ENCODE measurements at places on chromosomes 12 and 14.

DNA sequence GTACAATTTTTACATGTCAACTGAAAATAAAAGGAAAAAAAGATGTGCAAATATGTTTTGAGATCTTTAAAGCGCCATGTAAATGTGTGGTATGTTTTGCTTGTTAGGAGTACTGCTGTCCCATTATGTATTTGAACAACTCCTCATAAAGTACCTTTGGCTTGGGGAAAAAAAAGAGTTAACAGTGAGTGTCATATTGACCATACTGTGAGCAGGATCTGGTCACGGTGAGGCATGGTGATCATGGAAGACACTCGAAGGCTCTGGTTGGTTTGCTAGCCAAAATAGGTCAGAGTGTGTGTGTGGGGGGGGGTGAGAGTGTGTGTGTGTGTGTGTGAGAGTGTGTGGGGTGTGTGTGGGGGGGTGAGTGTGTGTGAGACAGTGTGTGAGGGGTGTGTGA, 10.1 kb upstream of the FBXL14 start:
- no peak for DNase-seq

DNA sequence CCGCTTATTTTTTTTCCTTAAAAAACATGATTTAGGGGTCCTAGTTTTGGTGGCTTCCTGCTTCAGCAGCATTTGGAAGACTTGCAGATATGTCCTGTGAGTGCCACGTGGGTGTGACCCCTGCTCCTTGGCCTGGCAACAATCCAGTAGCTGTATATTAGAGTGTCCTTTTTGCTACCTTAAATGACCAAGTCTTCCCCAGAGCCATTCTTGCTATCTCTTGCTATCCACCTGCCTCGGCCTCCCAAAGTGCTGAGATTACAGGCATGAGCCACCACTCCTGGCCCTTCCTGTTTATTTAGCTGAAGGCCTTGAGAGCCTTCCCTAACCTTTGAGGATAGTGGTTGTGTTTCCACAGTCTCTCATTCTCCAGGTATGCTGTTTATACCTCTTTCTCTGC, 17.0 kb downstream of the TPCN1 start:
- DNase-seq, result no peak

- no peak for DNase-seq
Observed at GRCh38 chr14:102902523-102903247, 19.8 kb upstream of the AMN start.

DNA sequence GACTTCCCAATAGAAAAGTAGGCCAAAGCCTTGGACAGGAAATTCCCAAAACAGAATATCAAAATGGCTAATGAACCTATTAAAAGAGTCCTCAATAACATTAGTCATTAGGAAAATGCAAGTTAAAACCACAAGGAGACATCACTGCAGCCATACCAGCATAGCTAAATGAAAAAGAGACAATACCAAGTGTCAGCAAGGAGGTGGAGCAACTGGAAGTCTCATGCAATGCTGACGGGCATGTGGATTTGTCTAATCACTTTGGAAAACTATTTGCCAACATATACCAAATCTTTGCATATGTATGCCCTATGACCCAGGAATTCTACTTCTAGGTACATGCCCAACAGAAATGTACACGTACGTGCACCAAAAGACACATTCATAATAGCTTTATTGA, 60.5 kb upstream of the PLEKHG3 start:
- DNase-seq, result no peak

- DNase-seq, result no peak
Observed at GRCh38 chr12:75172611-75173010, 37.0 kb downstream of the KCNC2 start.

GRCh38 chr12:107014055-107014454, 27.1 kb upstream of the MTERF2 start:
- peak; percentile 5 for DNase-seq

- DNase-seq, result no peak
Observed at GRCh38 chr12:26493656-26494055, 298.3 kb downstream of the SSPN start.

DNA sequence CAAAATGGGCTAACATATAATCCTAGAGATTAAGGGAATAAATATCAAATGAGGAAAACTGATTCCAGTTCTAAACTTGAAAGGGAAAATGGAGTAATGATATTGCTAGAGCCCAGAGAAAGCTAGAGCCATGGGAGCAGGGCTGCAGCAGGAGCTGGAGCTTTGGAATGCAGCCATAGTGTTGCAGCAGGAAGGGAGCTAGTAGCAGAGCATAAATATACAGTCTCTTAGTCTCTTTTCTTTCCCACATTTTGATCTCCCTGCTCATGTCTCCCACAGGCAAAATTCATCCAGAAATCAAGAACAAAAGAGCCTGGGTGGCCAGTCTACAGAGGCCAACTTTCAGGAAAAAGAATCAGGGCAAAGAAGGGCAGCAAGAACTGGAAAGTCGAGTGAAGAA, 253.7 kb downstream of the ATXN7L3B start:
- no peak for DNase-seq

Measured in NAMALWA (cell line).